Pons (tissue), 1 donor: ENCODE measurements at places on chromosomes 4 and X.

GRCh38 chr4:182449930-182450439, 206.8 kb downstream of the TENM3 start:
- DNase-seq, result no peak

DNA sequence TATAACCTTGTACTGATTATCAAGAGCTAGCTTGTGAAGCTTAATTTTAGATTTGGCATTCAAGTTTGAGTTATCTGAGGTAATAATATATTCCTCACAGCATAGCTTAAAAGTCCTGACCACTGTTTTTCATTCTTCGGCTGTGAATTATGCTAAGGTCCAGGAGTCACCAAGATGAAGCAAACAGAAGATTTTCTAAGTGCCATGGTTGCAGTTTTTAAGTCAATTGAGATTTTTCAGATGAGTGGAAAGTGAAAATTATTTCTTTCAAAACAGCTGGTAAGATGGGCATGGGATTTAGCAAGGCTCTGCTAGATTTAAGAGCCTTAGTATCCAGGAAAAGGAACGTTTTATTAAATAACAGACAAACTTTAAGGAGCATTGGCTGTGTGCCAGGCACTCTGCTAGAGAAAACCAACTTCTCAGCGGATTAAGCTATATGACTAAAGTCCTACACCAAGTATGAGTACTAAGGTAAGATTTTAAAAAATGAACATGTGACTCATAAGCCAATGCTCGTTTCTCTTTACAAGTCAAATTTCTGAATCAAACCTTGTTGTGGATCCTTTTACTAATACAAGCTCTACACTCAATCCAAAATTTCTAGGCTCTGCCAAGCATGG, 149.9 kb upstream of the IL15 start:
- no peak for DNase-seq

GRCh38 chr4:153332936-153333335, 11.6 kb upstream of the MND1 start:
- no peak for DNase-seq

GRCh38 chr4:126890994-126891393, 741.8 kb upstream of the INTU start:
- no peak for DNase-seq

GRCh38 chr4:25100021-25100555, 60.2 kb downstream of the SEPSECS start:
- DNase-seq, result no peak

DNA sequence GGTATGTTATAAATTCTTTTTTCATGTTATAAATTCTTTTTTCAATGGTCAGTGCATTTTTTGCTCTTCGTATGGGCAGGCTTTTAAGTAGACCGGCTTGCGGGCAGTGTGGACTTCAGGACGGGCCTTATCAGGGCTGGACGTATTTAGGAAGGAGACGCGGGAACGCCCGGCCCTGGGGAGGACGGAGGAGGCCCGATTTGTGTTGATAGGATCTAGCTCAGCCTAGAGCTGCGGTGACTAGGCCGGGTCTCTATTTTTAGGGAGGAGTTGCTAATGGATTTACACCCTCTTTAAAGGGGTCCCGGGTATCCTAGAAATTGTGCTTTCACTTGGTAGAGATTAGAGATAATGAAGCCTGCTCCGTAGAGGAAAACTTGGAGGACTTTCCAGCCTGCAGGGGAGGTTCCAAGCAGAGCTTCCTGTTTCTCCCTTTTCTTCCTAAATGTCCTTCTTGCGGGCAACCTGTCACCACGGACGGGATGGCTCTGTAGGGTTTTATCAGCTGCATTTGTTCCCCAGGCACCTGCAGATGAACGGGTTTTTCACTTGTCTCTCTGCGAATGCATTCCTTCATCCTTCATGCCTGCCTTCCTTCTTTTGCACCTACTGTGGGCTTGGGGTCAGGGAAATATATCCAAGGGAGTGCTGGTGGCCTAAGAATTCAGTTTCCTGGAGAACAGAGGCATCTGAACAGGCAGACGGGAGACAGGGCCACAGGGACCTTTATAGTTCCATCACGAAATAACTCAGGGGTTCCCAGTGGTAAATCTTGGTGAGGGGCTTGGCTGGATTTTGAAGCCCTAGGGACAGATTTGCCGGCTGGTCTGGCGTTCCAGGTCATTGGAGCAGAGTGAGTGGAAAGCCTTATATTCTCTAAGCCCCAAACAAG, 1.4 kb downstream of the CD99 start:
- no peak for DNase-seq

DNA sequence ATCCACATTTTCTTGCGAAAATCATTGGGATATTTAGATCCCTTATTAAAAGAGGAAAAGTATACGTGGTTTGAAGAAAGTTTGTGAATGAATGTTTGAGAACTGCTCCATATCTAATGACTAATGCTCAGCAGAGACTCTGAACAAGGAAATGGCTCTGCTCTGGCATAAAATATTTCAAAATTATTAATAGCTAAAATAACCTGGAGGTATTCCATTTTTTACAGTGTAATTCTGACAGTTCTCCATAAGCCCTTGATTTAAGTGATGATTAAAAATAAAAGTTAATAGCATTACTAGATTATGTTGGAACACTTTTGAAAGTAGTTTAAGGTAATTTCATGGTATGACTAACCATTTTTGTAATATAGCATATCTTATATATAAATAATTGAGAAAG, 1276.9 kb upstream of the TENM3 start:
- no peak for DNase-seq

DNA sequence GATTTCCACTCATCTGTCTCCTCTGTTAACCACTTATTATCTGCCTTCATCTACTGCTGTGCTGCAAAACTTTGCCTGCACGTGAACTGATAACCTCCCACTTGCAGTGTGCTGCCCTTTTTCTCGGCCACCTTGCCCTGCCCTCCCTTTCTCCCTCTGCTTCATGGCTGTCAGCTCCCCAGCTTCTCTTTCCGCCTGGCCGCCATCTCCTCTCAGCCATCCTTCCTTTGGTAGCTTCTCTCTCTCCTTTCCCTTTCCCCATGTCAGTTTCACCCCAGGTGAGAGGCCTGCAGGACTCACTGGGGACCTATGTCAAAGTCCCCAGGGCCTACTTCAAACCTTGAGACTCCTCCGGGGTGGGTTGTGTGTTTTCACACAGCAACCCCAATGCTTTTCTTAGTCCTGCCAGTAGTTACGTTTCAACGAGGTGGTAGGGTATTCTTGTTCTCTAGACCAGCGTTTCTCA, 6.6 kb downstream of the MSL3 start:
- DNase-seq, result no peak

DNA sequence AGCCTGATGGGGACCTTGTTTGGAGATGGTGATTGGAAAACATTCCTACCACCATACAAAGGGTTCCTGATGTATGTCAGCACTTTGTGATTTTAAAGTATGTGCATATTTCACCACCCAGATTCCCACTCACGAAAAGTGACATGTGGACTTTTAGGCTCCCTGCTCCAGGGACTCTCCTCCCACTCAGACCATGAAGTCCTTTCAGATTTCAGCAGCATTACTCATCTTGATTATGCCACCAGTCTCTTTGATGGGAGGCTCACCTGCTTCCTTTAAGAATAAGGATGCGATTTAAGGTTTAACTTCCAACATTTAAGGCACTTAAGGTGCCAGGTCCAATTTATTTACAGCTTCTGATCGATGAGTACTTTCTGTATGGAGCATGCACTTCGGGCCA, 204.4 kb downstream of the PPARGC1A start:
- DNase-seq, result no peak

DNA sequence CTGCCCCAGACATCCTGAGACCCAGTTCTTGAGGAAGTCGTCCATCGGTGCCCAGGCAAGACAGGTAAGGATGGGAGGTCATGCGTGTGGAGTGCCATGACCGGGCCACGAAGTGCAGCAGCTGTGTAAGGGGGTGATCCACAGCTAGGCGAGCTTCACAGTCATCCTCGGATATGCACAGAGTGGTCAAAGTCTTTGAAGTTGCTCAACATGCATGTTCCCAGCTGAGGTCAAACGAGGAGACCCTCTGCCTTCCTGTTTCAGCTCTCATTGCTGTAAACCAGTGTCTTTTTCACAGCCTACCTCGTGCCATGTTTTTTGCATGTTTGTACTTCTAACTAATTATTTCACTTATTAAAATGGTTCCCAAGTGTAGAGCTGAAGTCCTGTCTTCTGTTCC, 109.9 kb upstream of the TBL1X start:
- no peak for DNase-seq

- no peak for DNase-seq
Observed at GRCh38 chr4:148425327-148426110, 16.7 kb downstream of the NR3C2 start.

- DNase-seq, result no peak
Observed at GRCh38 chrX:16429406-16429805, 220.6 kb upstream of the S100G start.

GRCh38 chrX:130636277-130636676, 234.5 kb downstream of the RBMX2 start:
- no peak for DNase-seq

DNA sequence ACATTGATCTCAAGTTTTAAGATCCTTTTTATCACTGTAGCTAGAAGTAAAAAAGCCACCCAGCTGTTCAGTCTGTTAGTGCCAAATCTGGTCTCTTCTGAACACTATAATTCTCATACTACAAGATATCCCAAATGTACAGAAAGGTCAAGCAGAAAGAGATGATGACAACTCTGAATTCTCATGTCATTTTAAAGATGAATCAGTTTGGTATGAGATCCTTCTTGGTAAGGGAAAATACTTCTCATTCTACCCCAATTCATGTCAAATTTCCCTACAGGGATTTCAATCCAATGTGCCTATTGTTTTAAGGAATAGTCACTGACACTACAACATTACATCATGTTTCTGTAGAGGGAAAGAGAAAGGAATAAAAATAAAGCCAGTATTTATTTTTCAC, 184.5 kb downstream of the CPEB2 start:
- no peak for DNase-seq

DNA sequence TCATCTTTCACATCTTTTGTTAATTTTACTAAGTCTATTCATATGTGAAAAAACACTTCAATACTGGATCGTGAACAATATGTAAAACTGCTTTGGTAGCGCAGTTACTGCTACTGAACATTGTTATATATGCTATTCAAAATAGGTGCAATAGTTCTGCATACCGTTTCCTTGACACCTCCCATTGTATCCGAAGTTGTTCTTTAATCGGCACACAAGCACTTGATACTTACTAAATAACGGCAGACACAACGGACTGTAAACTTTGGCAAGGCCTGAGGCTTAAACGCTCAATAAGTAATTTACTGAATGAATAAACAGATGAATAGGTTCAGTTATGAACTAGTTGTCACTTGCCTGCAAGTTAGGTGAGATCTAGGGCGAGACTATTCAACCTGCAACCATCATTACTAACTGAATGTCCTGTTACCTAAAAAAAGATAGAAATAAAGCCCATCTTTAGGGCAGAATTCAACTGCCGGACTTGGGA, 620 bp downstream of the ANAPC10 start:
- no peak for DNase-seq

DNA sequence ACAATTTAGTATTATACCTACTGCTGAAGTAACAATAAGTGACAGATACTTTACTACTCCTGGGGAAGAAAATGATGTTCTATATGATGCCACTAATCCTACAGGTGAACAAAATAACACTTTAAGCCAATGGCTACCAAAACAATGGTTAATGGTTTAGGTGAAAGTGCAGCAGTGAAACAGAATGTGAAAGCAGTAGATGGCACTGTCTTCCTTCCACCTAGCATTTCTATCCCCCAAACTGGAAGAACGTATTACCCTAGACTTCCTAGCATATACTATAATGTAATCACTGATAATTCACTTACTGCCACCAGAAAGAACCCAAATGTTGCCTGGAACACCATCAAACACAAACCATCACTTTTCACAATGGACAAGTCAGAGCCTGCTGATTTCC, 18.9 kb upstream of the CABS1 start:
- no peak for DNase-seq

DNA sequence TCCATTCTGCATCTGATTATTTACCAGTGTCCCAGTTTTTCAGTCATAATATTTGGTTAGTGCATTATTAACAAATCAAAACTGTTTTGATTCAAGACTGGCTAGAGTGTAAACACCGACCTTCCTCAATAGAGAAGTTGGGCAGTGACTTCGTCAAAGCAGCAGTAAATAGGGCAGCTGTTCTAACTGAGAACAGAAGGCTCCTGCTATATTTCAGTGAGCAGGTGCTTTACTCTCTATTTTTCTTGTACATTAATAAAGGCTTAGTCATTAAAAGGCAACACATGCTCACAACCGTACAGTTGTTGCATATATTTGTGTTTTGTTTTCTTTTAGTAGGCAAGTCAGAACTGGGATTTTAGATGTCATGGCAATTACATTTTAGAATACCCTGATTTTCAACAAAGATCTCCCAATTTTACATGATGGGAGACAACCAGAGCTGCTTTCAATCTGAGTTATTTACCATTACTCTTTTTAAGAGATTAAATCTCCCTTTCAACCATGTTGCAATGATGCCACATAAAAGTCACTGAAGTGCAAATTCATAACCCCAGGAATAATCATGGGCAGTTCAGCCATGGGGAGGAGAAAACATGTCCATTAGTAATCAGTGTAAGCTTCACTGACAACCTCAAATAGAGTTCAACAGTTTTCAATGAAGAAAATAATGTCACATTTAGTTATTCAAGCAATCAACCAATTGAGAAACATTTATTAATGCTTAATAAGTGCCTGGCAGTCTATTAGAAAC, 233.3 kb downstream of the NDST4 start:
- peak; percentile 40 for DNase-seq

GRCh38 chrX:130343411-130343810, 3.7 kb downstream of the SLC25A14 start:
- no peak for DNase-seq

GRCh38 chr4:112061207-112061817, 83.9 kb upstream of the FAM241A start:
- DNase-seq, result no peak

GRCh38 chr4:16830081-16830480, 68.4 kb downstream of the LDB2 start:
- no peak for DNase-seq

- DNase-seq, result no peak
Observed at GRCh38 chrX:71871367-71871766, 39.3 kb upstream of the NHSL2 start.

DNA sequence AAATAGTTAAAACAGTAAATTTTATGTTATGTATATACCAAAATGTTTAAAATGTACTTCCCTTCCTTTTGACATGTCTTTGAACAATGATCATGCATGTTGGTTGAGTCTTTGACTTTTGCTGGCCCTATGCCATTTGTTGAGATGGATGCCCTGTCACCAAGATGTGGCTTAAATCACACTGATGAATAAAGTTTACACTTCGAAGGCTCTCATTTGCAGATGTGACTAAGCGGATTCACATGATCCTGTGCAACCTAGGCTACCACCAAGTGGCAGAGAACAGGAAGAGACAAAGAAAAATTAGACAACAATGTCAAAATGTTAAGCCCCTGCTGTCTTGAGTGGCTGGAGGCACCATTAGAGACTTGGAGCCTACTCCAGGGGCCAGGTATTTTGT, 139.9 kb downstream of the RAB28 start:
- no peak for DNase-seq

DNA sequence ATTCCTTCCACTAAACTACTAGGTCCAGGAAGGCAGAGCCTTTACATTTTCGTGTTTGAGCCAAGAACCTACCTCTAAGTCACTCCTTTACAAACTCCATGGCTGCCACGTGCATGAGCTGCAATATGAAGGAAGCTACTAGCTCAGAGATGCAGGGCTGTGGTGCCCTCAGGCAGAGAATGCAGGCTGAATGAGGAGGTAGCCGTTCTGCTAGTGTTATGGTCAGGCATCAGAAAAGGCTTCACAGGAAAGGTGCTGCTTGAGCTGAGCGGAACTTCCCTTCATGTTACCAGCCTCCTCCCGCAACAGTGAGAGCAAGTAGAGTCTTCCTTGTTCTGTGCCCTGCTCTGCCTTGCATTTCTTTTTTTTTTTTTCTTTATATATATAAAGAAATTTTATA, 148.3 kb upstream of the PACRGL start:
- DNase-seq, result no peak
